BE2C (cell line): ENCODE measurements at places on chromosomes 2 and 18.

- no peak for DNase-seq
Observed at GRCh38 chr2:200469708-200470211, 40.1 kb downstream of the KCTD18 start.

DNA sequence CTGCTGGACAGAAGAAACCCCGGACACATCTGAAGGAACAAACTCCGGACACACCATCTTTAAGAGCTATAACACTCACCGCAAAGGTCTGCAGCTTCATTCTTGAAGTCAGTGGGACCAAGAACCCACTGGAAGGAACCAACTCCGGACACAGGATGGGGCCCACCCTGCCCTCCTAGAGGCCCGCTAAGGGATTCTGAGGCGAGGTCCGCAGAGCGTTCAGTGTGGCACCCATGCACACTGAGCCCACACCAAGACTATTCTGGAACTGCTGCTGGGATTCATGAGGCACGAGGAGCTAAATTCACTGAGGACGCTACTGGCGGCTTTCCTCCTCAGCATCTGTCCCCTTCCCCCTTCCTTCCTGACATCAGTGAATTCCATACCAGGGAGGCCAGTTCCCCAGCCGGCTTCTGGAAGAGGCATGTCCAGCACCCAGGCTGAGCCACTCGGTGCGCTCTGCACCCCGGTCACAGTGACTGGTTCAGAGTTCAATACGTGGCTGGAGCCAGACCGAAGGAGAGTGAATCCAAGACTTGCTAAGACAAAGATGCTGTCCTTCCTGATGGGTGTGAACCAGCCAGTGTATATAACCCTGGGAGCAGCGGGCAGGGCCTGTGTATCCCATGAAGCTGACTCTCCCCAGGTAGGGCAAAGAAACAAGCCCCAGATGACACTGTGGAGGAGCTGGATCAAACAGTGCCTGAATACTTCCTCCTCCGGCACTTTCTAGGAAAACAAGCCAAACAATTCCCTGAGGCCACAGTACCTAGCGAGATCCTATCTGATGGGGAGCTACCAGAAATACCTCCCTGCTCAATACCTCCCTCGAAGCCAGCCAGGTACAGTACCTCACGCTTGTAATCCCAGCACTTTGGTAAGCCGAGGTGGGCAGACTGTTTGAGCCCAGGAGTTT is 11.1 kb downstream of the HDAC4 start:
- no peak for DNase-seq

DNA sequence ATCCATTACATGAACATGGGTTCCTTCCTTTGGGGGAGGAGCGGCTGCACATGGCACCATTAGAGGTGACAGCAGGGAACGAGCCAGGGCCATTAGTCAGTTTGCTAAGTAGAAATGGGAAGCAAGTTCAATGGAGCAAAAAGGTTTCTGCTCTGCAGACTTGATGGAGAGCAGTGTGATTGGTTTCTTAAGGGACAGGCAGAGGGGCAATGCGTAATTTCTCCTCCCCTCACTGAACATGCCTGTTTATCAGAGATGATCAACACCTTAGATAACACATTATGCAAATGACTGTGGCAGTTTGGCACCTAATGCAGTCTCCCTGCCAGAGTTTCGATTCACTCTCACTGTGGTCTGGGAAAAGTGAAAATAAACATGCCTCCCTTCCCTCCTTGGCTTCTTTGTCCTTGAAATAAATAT is 414.5 kb downstream of the STK39 start:
- no peak for DNase-seq

- DNase-seq = peak; percentile 74
Observed at GRCh38 chr2:72012886-72013574, 134.6 kb downstream of the CYP26B1 start.

DNA sequence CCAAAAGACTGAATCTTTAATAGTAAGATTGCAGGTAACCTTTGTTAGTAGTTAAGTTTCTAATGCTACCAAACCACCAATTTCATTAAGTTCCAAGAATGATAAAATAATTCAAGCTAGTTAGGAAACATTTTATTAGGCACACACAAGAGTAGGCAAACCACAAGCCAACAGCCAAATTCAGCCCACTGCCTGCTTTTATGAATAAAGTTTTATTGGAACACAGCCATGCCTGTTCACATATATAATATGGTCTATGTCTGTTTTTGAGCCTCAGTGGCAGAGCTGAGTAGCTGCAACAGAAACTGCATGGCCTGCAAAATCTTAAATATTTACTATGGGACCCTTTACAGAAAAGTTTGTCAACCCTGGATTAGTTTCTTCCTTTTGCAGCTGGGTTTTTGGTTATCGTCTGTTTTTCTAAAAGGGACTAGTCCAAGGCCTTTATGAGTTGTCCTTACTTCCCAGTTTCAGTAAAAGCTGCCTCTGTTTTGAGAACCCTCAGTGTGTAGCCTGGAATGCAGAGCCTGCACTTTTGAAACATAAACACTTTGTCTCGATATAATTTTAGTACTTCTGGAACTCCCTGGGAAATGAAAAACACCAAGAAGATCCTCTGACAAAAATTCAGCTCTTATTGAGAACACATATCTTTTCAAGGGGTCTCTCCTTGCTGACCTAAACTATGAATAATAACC is 39.1 kb downstream of the FRZB start:
- no peak for DNase-seq

DNA sequence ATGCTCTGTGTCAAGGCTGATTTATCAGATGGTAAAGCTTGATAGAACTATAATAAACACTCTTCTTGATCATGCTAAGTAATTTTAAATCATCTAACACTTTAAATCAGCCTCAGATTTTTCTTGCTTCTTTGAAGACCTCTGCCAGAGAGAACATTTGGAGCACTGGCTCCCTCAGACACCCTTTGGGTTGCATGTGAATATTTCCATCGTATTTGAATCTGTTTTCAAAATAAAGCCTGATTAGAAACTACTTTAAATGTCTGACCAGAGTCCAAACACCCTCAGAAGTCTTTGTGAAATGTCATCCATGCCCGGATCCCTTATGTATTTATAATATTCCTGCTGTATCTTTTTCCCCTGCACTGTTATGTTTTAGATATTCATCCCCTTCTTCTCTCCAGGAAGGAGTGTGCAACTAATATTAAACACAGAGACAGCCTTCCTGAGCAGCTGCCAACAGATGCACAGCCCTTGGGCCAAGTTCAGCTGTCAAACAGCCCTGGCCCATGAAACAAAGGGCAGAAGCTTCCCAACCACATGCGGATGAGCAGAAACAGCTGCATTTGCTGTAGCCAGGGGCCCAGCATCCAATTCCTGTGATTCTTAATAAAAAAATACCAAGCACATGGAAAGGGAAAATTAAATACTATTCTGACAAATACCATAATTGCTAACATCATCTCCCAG is 46.5 kb downstream of the DPP10 start:
- no peak for DNase-seq

DNA sequence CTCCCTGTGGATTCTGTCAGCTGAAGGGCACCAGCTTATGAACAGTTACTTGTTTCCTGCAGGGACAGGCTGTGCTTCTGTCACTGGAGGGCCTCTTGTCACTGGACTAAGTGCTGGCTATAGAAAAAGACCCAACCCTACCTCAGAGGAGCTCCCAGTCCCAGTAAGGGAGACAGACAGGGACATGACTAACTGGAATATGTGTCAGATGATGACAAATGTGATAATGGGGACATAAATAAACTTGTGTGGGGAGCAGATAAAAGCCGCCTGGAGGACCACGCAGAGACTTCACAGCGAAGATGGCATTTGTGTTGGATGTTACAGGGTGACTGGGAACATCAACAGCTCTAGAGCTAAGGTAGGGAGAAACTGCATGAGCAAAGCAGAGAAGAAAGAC is 95.0 kb downstream of the MAPRE2 start:
- DNase-seq = no peak

DNA sequence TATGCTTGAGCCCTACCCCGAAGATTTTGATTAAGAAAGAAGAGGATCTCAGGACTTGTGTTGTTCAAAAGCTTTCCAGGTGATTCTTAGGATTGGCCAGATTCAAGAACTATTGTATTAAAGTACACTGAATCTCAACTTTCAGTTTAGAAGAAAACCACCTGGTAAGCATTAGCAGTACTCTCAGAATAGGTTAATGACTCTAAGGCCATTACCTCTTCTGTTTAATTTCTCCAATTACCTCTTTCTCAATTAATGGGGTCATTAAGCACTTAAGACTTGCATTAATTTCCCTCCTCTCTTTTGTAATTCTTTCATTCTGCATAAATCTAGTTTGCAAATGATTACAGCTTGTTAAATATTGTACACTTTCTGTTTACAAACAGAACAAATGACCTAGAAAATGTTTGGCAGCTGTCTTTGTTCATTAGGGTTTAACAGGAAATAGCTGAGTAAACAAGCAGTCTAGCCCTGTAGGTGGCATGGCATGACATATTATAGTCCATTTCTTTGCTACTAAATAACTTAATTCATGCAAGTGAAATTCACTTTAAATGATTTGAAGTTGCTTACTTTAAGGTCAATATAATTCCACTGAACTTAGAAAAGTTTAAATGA is 20.4 kb upstream of the TDRD15 start:
- no peak for DNase-seq

DNA sequence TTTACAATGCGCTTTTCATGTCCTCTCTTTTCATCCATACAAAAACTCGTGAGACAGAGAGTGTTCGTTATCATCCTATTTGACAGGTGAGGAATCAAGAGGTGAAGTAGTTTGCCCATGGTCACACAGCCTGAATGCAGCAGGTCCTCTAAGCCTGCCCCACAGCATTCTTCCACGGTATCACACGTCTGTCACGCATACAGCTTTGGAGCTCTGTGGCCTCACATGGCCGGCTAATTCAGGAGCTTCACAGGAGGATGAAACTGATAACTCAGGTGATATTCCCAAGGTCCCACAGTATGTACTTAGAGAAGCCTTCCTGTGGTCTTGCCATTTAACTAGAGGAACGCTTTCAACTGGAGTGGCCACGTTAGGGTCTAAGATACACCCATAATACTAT is 59.0 kb downstream of the MYO5B start:
- no peak for DNase-seq

GRCh38 chr2:20496076-20496872 is 49.4 kb downstream of the RHOB start:
- DNase-seq = no peak

GRCh38 chr2:119111115-119111975 is 47.2 kb downstream of the C1QL2 start:
- no peak for DNase-seq

- no peak for DNase-seq
Observed at GRCh38 chr2:241932899-241933178, 63.3 kb downstream of the RTP5 start.

GRCh38 chr2:95062242-95063085 is 37.0 kb downstream of the MAL start:
- DNase-seq = no peak

DNA sequence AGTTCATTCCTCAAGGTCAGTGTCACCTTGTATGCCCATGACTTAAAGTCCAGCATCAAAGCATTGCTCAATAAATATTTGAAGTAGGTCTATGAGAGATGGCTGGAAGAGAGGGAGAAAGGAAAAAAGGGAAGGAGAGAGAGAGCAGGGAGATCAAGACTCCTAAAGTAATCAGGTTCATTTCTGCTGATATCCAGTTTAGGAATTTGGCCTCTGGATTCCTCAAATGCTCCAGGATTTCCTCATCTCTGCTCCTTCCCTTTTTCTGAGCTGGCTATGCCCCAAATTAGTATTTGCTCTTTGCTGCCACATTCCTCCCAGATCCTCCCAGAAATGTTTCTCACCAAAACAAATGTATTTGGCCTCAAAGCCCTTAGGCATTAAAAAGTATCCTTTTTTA is 739.4 kb upstream of the CHAC2 start:
- no peak for DNase-seq

DNA sequence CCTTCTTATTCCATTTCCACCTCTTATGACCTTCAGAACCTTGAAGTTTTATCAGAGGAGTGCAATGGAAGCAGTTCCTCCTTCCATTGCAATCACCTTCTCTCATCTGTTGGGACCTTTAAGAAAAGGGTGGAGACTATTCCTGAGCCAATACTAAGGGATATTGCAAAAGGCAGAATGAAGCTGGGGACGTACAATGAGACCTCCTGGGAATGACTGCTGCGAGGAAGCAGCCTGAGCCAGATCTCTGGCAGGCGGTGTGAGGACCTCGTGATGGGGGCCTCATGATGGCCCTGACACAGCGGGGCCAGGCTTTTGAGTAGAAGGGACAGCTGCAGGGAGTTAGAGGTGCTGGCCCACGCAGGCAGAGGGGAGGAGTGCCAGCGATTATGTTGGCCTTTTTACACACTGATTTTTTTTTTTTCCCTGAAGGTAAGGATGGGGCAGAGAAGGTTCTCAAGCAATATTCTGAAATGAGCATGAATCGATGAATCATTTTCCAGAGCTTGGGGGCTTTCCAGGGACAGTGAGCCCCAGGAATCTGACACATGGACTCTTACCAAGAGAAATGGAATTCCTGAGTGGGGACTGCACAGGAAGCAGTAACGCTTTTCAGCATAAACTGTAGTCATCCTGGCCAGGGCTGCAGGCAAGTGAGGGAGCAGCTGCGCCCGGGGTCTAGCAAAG is 40.0 kb upstream of the LAPTM4A start:
- no peak for DNase-seq
